ENCODE measurements at places on chromosomes 5 and 9. TPM values are rescaled to one million over a fixed set of nuclear protein-coding genes. Genes with fewer than 3 reads are reported as not detected.

- DNase-seq, result no peak
Observed at GRCh38 chr5:39207345-39208045, 11.9 kb downstream of the FYB1 start.

- DNase-seq, result no peak
Observed at GRCh38 chr9:85344901-85345300, 396.9 kb downstream of the AGTPBP1 start.

- no peak for DNase-seq
Observed at GRCh38 chr9:86636519-86636918, 282.3 kb upstream of the TUT7 start.

- DNase-seq, result no peak
Observed at GRCh38 chr5:54313311-54314270, 3.2 kb upstream of the ARL15 start.

GRCh38 chr9:120915854-120916470 lies 10.6 kb downstream of the TRAF1 start:
- DNase-seq, result no peak

DNA sequence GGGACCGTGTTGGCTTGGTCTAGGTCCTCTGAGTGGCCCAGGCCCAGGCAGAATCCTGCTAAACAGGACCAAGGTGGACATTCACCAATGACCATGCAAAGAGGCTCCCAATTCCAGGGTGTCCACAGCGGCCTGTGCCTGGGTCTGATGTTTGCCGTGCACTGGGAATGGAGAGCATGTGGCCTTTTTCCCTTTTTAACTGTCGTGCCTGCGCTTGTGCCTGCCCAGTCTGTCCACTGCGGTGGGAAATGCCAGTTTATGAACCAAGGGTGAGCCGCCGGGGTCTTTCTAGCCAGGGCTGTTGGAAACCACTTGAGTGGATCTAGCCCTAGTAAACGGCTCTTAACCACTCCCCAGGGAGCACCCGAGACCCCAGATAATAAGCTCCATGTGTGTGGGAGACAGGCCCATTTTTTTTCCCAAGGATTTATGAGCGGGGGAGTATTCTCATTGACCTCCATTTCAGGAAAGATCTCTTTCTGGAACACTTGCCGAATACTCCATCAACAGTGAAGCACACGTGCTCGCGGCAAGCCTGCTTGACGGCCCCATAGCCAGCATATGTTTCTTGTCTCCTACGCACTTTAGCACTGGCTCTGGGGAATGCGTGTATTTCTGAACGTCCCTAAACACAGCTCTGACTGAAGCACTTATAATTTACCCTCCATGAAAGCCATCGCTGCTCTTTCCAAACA lies 93.2 kb upstream of the PHYKPL start:
- no peak for DNase-seq

- no peak for DNase-seq
Observed at GRCh38 chr9:119765632-119766175, 396.5 kb upstream of the BRINP1 start.

DNA sequence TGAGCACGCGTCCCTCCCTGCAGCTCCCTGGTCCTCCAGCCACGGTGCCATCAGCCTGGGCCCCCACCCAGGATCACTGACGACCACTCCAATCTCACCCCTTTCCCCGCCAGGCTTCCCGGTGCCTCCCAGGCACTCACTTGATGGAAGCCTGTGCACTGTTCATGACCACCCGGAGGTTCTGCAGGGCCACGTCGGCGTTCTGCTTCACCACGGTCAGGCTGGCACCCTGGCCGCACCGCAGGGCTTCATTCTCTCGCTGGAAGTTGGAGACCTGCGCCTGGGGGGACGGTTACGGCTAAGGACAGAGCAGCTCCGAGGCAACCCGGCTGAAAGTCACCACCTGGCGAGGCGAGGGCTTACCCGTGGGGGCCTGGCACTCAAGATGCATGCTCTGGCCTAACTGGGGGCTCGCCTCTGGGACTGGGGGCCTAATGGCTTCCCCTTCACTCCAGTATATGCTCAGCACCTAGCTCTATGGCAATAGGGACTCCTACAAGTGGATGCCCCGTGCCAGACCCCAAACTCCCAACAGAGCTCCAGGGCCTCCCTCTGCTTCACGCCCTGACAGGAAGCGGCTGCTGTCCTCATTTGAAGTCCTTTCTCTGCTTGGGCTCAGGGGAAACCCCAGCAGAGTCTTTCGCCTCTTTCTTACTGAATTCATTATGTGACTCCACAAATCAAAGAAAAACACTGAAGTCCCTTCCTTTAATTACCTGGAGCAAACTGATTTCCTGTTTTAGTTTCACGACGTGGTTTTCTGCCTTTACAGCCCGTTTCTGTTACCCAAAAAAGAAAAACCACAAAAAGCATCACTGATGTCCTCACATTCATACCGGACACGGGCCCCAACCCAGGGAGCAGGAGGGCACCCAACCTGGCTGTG lies 4.2 kb upstream of the SNAPC4 start:
- DNase-seq, result no peak

DNA sequence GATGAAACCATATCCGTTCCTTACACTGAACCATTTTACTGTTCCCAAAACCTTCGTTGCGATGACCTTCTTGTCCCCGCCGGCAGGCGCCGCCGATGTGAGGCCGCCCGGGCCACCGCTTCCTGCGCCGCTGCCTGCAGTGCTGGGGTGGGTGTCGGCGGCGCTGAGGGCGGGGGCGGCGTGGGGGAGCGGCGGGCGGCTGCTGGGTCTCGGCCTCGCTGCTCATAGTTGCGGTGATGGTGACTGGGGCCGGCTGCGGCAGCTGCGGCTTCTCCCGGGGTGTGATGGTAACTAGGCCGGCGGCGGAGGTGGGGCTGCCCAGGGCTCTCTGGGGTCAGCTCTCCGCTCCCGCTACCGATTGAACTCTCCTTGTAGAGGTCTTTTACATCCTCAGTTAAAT lies 14.1 kb upstream of the OR2S2 start:
- DNase-seq, result peak; percentile 39

DNA sequence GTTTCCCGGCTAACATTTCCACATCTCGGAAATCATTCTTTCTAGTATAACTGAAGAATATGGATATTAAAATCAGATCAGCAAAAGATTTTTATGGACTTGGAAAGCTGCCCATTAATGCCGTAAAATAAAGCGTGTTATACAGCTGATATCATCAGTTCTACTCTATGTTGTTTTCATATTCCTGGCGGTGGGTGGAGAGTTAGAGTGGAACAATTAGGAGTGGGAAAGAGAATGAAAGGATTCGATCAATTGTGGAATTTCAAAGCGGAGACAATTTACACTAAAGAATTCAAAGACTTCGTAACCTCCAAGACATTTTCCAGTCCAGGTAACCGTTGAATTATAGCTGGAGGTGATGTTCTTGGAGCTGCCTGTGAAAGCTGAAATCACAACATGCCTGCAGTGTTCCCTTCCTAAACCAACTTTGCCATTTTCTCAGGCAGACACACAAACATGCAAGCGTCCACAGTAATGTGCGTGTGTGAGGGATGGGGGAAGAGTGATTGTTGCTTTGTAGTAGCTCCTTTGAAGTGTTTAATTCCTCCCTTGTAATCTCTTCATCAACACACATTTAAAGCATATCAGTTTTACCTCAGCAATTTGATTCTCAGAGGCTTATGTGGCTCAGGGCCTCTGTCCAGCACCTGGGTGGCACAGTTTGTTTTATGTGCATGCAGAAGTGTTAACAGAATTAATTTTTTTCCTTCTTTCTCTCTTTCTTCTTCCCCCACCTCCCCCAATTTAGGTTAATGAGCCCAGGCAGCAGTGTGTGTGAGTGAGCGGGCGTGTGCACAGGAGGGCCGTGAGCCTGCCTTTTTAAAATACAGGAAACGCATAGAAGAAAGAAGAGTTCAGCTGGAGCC lies 544.1 kb downstream of the RAB3C start:
- DNase-seq, result no peak

- peak; percentile 61 for DNase-seq
Observed at GRCh38 chr9:126482361-126483044, 131.2 kb upstream of the LMX1B start.

DNA sequence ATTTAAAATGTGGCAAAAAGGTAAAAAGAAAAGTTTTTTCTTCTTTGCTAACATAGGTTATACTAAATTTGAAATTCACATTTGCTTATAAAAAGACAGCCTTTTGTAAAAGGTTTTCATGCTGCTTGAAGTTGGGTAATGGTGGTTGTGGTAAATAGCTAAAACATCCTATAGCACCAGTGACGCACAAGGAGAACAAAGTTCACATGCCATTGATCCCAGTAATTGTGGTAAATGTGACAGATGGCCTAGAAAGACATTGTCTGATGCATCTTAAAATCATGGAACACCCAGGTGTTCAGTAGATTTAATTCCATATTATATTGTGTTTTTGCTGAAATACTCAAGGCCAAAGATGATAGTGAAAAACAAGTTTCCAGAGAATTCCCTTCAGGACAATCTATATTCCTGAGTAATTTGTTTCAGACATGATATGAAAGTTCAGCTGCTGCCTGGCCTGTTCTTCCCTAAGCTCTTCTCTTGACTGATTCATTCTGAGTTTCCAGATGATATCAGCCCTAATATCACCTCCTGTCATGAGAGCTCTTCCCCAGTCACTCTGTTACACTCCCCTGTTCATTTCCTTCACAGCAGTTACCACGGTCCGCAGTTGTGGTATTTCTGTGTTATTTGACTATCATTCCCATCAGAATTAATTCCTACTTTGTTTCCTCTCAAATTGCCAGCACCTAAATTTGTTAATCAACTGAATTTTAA lies 4.6 kb upstream of the FBXL17 start:
- DNase-seq, result no peak

DNA sequence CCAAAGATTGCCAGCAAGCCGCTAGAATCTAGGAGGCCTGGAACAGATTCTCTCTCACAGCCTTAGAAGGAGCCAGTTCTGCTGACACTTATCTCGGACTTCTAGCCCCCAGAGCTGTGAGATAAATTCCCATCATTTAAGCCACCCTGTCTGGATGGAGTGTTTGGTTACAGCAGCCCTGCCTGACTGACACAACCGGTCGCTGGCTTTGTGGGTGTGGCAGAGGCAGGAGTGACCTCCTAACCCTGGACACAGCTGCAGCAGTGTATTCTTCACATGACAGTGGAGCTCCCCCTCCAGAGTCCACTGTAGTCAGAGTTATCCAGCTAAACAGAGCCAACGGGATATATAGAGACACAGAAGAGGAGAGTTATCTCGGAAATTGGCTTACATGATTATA lies 21.2 kb upstream of the IL17B start:
- DNase-seq, result no peak

DNA sequence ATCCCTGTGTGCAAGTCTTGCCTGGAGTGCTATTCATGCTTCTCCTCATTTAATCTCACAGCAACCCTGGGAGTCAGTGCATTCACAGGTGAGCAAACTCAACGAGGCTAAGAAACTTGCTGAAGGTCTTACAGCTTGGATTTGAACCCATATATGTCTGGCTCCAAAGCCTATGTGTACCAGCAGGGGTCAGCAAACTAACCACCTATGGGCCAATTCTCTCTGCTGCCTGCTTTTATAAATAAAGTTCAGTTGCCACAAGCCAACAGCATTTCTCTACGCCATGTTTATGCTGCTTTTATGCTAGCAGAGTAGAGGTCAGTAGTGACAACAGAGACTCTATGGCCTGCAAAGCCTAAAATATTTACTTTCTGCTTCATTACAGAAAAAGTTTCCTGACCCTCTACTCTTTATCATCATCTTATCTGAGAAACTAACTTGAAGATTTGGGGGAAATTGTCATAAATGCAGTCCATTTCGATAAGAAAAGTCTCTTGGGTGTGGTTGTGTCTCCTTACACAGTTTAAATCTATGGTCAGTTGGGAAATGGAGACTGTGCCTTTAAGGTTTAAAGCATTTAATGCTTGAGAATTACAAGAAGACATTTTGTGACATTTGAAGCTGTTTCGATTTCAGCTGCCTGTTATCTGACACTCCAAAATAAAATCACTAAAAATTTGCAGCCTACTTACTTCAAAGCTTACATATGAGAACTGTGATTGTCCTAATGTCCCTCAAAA lies 137.7 kb downstream of the PRELID2 start:
- DNase-seq, result peak; percentile 29

- DNase-seq, result no peak
Observed at GRCh38 chr9:122192914-122193525, 33.3 kb downstream of the MORN5 start.

DNA sequence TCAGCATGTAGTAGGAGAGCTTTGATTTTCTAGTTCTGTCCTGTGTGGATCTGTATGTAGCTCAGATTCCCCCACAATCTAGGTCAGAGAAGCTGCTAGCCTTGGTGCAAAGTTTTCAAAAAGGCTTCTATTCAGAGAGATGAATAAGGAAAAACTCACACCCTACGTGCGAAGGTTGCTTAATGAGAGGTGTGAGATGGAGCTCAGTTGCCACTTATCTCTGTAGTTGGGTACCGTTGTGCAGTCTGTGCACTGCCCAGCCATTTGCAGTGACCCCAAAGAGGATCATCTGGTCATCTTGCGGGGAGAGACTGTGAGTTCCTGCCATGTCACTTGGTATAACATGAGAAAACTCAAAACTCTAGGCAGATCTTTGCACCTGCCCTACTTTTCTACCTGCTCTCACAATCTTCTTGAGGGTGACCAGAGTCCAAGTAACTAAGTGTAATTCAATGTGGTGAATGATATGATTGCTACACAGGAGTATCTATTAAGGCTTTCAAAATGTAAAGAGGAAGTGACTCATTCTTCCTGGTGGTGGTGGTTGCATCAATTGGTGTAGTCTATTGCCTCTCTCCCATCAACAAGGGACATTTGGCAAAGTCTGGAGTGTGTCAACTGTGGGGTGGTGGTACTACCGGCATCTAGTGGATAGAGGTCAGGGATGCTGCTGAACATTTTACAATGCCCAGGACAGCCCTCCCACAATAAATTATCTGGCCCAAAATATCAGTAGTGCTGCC lies 65.2 kb downstream of the TMC1 start:
- DNase-seq, result no peak

GRCh38 chr5:154363411-154363810 lies 82.4 kb upstream of the SAP30L start:
- no peak for DNase-seq

DNA sequence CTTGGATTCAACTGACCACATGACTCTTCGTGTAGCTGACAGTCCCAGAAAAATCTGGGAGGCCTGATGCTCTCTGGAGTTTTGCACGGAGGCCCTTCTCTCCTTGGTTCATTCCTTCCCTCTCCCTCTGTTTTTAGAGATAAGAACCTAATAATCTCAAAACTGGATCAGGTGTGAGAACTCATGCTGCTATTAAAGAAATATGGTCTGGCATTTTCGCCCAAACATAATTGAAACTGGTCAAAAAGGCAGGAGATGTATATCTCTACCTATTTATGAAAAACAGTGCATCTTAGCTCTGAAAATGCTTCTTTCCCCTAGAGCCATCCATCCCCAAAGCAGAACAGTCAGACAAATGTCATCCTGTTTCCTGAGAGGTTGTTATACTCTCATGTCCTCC lies 397.5 kb downstream of the PRELID2 start:
- no peak for DNase-seq

INSL6 gene
- not detected for total RNA-seq

PCDHA10 gene
- 16.9 TPM for total RNA-seq

GARIN3 gene
- total RNA-seq, result not detected

PAPPA gene
- 1.4 TPM for total RNA-seq

FAT2 gene
- total RNA-seq, result 0.13 TPM

SOX30 gene
- total RNA-seq, result 0.15 TPM

PCDHGA3 gene
- total RNA-seq, result 1.4 TPM

Data from endothelial cell (in vitro differentiated cells).